ENCODE measurements at places on chromosomes 2 and 18. TPM values are rescaled to one million over a fixed set of nuclear protein-coding genes. Genes with fewer than 3 reads are reported as not detected.
A peak's percentile ranks its signal among the peaks of the same experiment; 100 is the strongest.

DNA sequence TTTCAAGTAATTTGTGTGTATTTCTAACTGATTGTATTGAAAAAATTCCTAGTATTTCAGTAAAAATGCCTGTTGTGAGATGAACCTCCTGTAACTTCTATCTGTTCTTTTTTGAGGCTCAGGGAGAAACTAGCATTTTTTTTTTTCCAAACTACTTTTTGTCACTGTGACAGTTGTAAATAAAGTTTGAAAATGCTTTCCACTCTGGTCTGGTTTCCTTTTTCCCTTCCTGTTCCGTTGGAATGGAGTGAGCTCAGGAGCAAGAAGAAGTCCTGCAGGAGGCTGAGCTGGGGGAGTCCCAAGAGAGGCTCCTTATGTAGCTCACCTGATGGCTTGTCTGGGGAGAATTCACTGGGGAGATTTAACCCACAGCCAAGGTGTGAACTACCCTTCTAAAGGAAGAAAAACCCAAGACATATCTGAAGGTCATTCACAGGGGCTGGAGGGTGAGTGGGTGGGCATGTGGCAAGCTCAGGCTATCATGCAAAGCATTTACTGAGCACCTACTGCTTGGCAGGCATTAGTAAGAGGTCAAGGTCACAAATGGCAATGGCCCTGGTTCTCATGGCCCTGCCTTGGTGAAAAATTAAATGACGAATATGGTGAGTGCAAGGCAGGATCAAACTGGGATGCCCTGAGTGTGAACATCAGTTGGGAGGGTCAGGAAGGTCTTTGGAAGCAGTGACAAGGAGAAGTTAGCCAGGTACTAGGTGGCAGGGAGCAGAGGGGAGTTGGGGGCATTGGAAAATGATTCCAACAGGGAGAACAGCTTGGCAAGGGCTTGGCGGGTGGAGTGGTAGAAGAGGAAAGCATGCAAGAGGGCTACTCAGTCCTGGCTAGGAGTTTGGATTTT, 28.7 kb downstream of the LBH start:
- peak overlapping the region; percentile 77 for H3K27ac ChIP-seq
- no peaks in the 10 kb centered on the region for H3K27me3 ChIP-seq
- peaks cover 56% of the 10 kb centered on the region for H3K36me3 ChIP-seq
- DNase-seq = no peak

The DSG4 gene
- total RNA-seq = not detected

DNA sequence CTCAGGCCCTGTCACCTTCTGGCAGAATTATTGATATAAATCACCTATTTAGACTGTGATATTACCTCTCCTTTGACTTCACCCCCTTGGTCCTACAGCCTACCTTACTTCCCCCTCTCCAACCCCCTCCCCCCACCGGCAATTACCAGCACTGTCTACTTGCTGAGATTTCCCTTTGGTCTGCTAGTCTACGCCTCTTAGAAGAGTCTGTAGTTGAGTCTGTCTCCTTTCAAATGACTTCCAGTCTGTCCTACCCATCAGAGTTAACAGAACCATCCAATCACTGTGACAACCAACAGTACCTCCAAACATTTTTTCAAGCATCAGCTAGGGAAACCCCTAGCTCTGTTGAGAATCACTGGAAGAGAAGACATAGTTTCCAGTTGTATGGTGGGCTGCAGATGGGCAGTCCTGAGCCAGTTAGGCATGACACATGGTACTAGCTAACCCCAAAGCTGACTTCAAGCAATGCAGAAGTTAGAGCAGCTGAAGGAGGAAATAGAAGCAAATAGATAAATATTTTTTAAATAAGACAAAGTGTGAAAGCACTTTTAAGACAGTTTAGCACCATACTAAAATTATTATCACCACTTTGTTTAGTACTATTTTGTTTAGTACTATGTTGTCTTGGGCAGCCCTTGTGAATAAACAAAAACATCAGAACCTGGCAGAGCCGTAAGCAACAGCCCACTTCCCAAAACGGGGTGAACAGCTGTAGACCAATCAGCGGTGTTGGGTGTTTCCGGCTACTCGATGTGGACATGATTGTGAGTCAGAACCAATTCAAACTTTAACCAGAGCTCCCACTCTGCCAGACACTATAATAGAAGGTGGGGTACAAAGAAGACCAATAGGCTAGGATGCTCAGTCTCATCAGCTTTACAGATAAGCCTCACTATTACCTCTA, 2.7 kb upstream of the ASNSD1 start:
- no peak for DNase-seq
- peaks cover 4% of the 10 kb centered on the region for H3K4me1 ChIP-seq
- no peak overlapping the region for H3K4me3 ChIP-seq
- H3K36me3 ChIP-seq = no peaks in the 10 kb centered on the region

DNA sequence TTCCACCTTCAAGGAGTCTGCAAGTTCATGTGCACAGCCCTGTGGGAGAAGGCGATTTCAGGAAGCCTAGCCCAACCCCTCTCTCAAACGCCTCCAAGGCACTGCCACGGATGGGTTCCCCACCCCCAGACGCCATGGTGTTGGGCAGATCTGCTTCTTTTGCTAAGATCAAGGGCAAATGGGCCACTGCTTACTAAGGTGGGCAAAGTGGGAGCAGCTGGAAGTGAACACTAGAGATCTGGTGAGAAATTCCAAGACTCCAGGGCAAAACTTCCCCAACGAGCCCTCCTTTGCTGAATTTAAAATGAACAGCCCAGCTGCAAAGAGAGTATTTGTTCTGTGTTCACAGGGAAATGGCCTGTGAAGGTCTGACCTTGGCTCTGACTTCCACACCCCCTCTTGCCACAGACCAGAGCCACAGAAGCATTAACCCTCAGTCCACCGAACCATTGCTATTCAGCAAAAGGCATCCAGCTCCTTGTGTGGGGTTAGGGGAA, 45.1 kb upstream of the ZBTB7C start:
- peaks cover 6% of the 10 kb centered on the region for H3K4me1 ChIP-seq
- no peak overlapping the region for H3K4me3 ChIP-seq
- peaks cover 55% of the 10 kb centered on the region for H3K27me3 ChIP-seq
- no peak for DNase-seq

The BOK gene
- 13.3 TPM for total RNA-seq

GRCh38 chr18:47701134-47701533, 229.3 kb downstream of the SMAD2 start:
- no peaks in the 10 kb centered on the region for H3K36me3 ChIP-seq
- no peaks in the 10 kb centered on the region for H3K4me1 ChIP-seq
- H3K4me3 ChIP-seq = no peak overlapping the region
- DNase-seq = no peak
- H3K27ac ChIP-seq = no peak overlapping the region

DNA sequence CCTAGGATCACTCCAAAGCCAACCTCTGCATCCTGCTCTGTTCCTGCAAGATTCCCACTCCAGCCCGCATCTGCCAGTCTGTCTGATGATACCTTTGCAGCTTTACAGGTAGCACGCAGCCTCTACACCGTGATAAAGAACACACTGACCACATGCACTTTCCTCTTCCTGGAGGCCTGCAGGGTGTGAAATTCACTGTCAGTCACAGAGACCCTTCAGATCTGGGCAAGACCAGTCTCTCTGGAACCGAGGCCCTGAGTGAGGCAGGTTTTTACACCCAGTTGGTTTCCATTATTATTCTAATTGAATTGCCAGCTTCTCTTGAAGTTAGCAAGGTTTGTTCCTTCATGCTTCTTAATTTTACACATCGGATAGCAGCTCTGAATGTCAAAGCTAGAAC, 30.5 kb upstream of the TWIST2 start:
- H3K4me3 ChIP-seq = no peak overlapping the region
- no peak for DNase-seq
- H3K4me1 ChIP-seq = no peaks in the 10 kb centered on the region
- H3K27me3 ChIP-seq = peaks cover 14% of the 10 kb centered on the region
- H3K36me3 ChIP-seq = no peaks in the 10 kb centered on the region
- no peak overlapping the region for H3K27ac ChIP-seq

- DNase-seq = no peak
- H3K27ac ChIP-seq = no peak overlapping the region
- H3K4me3 ChIP-seq = no peak overlapping the region
- no peaks in the 10 kb centered on the region for H3K36me3 ChIP-seq
- H3K27me3 ChIP-seq = no peaks in the 10 kb centered on the region
Observed at GRCh38 chr18:78554944-78555608, 424.5 kb upstream of the SALL3 start.

The TWIST2 gene
- total RNA-seq = 14.7 TPM

The GPR55 gene
- total RNA-seq = not detected

DNA sequence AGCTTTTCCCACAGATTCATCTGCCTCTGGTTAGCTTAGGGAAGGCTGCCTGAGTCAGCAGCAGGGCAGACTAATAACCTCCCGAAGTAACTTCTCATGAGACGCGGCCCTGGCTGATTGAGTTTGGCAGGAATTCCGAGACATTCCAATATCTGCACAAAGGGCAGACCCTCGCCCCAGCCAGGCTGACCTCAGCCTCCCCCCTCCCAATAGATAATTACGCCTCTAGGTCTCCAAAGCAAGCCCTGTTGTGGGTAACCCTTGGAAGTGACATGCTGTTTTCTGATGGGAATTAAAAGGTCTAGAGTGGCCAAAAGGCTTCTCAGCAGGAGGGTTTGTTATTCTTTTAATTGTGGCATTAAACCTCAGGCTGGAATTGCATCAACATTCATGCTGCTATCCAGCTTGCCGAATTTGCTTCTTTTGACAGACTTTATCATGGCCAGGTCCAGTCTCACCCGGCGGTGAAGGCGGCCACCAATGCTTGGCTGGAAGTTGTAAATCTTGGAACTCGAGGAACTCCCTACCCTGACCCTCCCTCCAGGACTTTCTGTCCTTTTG, 98.0 kb upstream of the SLC14A2 start:
- no peak overlapping the region for H3K27ac ChIP-seq
- no peaks in the 10 kb centered on the region for H3K27me3 ChIP-seq
- H3K4me3 ChIP-seq = no peak overlapping the region
- no peak for DNase-seq
- H3K36me3 ChIP-seq = no peaks in the 10 kb centered on the region
- peaks cover 1% of the 10 kb centered on the region for H3K4me1 ChIP-seq

GRCh38 chr2:201008296-201008829, 44.9 kb upstream of the ORC2 start:
- H3K36me3 ChIP-seq = peaks cover 6% of the 10 kb centered on the region
- no peaks in the 10 kb centered on the region for H3K27me3 ChIP-seq
- H3K27ac ChIP-seq = no peak overlapping the region
- no peaks in the 10 kb centered on the region for H3K4me1 ChIP-seq

DNA sequence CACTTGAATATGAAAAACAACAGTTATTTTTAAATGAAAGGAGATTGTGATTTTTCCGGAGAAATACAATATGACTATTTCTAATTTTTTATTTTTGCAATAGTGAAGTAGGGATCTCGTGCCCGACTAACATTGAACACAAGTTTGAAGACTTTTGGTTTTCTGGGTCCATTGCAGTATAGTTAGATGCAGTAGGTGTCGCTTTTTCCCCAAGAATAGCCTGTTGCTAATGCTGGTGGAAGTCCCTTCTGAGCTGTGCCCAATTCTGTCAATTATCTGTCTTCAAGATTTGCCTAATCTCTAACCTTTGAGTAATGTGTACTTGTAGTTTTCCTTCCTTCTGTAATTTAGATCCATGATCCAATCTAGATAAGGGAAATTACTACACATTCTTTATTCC, 36.5 kb downstream of the SEMA4F start:
- H3K4me1 ChIP-seq = peaks cover 9% of the 10 kb centered on the region
- H3K27ac ChIP-seq = no peak overlapping the region

GRCh38 chr18:44986933-44987332, 306.2 kb downstream of the SETBP1 start:
- H3K36me3 ChIP-seq = no peaks in the 10 kb centered on the region
- no peak for DNase-seq
- H3K27ac ChIP-seq = no peak overlapping the region
- no peaks in the 10 kb centered on the region for H3K27me3 ChIP-seq
- H3K4me1 ChIP-seq = no peaks in the 10 kb centered on the region
- H3K4me3 ChIP-seq = no peak overlapping the region

- H3K27ac ChIP-seq = no peak within 1 kb of the TSS
- DNase-seq = no peak
- H3K4me1 ChIP-seq = no peaks in the 10 kb centered on the region
- H3K36me3 ChIP-seq = no peaks in the 10 kb centered on the region
- peaks cover 29% of the 10 kb centered on the region for H3K27me3 ChIP-seq
Observed at GRCh38 chr2:11533278-11534070, at the start of gene GREB1. TSS of gene GREB1 (plus strand) at chr2:11534045. CDS start at chr2:11556615, 22,570 bp downstream.

GRCh38 chr18:21980744-21981143, 188.6 kb upstream of the GATA6 start:
- H3K36me3 ChIP-seq = no peaks in the 10 kb centered on the region
- DNase-seq = no peak
- H3K27me3 ChIP-seq = peaks cover 5% of the 10 kb centered on the region
- no peak overlapping the region for H3K4me3 ChIP-seq

The HOXD12 gene
- total RNA-seq = not detected

- no peak overlapping the region for H3K27ac ChIP-seq
- DNase-seq = no peak
- no peak overlapping the region for H3K4me3 ChIP-seq
- H3K4me1 ChIP-seq = no peaks in the 10 kb centered on the region
Observed at GRCh38 chr2:6810961-6811360, 54.7 kb downstream of the CMPK2 start.

GRCh38 chr2:12363138-12363537, 353.6 kb upstream of the TRIB2 start:
- no peaks in the 10 kb centered on the region for H3K27me3 ChIP-seq
- no peaks in the 10 kb centered on the region for H3K4me1 ChIP-seq
- H3K36me3 ChIP-seq = no peaks in the 10 kb centered on the region

The SPP2 gene
- not detected for total RNA-seq

DNA sequence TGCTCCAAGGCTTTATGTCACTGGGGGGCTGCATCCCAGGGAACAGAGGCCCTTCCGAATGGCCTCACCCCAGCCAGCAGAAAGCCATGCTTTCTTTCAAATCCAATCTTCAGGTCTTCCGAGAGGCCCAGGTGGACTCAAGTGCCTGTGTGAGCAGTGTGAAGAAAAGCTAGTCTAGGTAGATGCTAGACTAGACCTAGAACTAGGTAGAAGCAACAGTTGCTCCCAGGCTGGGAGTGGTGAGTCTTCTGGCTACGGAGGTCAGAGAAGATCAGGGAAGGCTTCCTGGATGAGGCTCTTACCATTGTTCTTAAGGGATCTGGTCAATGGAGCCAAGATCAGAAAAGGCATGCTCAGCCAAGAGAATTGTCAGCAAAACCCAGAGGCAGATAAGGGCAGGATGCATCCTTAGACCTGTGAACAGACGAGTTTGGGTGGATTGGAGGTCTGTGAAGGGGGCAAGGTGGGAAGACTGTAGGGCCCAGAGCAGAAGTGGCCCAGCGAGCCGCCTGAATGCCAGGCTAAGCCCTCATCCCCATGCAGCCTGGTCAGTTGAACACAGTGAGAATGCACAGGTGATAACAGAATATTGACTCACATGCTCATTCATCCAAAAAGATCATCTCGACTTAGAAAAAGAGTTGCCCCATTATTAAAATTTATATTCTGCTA, 110.8 kb downstream of the SMAD7 start:
- DNase-seq = no peak
- peaks cover 6% of the 10 kb centered on the region for H3K36me3 ChIP-seq
- peaks cover 26% of the 10 kb centered on the region for H3K4me1 ChIP-seq
- no peak overlapping the region for H3K4me3 ChIP-seq
- no peaks in the 10 kb centered on the region for H3K27me3 ChIP-seq
- no peak overlapping the region for H3K27ac ChIP-seq

The CAVIN2 gene
- 11.5 TPM for total RNA-seq

- H3K27me3 ChIP-seq = no peaks in the 10 kb centered on the region
- no peaks in the 10 kb centered on the region for H3K4me1 ChIP-seq
- DNase-seq = no peak
- H3K4me3 ChIP-seq = no peak overlapping the region
- H3K27ac ChIP-seq = no peak overlapping the region
Observed at GRCh38 chr2:22167256-22167655, 1043.5 kb downstream of the TDRD15 start.

The FTCDNL1 gene
- total RNA-seq = 0.18 TPM

The INHBB gene
- total RNA-seq = 0.28 TPM

- H3K36me3 ChIP-seq = no peaks in the 10 kb centered on the region
- no peaks in the 10 kb centered on the region for H3K4me1 ChIP-seq
- H3K4me3 ChIP-seq = no peak overlapping the region
- peaks cover 28% of the 10 kb centered on the region for H3K27me3 ChIP-seq
Observed at GRCh38 chr2:108348816-108349570, 28.8 kb upstream of the SULT1C4 start.

Data from IMR-90 (cell line).